Activated CD4-positive, alpha-beta T cell treated with anti-CD3 and anti-CD28 coated beads, Interleukin-2, amount 50 U/mL, for 24 hours (primary cell): ENCODE measurements at places on chromosomes 11 and 22.

- DNase-seq = no peak
Observed at GRCh38 chr11:130601141-130601540, 152.7 kb downstream of the ADAMTS15 start.

DNA sequence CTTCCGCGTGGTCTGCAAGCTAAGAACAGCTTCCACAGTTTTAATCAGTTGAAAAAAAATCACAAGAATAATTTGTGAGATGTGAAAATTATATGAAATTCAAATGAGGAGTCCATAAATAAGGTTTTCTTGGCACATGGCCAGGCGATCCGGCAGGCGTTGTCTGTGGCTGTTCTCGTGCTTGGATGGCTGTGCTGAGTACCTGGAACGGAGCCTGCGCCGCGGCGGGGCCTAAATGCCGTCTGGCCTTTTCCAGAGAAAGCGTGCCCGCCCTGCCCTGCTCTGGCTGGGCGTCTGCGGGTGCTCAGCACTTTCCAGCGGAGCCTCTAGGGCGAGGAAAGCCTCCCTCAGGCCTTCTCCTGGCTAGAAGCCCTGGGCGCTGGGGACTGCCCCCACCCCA lies 41.8 kb downstream of the OSBPL5 start:
- DNase-seq = no peak

DNA sequence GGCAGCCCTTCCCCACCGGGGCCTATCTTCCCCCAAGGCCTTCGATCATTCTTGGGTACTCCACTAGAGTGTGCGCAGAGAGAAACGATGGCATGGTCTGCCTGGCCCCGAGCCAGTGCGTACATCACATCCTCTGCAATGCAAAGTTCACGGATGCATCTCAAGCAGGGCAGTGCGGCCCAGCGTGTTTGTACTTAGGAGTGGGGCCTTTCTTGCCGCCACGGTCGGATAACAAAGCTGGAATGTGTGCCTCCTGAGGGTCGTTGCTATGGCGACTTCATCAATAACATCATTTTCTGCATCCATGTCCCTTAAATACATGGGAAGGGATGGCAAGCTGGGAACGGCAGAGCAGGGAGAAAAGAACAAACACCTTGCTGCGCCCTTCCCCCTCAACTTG lies 73.9 kb downstream of the SCUBE1 start:
- no peak for DNase-seq

DNA sequence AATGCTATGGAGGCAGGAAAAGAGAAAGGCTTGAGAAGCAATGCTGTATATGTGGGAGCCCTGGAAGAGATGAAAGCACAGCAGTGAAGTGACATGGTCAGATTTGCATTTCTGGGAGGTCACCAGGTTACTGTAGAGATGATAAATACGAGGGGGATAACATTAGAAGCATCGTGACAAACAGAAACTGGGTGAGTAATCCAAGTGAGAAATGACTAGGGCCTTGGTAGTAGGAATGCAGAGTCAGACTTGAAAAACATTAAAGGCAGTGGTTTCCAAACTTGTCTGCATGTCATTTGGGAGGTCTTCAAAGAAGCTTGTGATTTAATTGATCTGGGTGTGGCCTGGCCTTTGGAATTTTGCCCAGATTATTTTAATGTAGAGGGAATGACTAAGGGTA lies 43.9 kb downstream of the CCDC34 start:
- peak; percentile 8 for DNase-seq

DNA sequence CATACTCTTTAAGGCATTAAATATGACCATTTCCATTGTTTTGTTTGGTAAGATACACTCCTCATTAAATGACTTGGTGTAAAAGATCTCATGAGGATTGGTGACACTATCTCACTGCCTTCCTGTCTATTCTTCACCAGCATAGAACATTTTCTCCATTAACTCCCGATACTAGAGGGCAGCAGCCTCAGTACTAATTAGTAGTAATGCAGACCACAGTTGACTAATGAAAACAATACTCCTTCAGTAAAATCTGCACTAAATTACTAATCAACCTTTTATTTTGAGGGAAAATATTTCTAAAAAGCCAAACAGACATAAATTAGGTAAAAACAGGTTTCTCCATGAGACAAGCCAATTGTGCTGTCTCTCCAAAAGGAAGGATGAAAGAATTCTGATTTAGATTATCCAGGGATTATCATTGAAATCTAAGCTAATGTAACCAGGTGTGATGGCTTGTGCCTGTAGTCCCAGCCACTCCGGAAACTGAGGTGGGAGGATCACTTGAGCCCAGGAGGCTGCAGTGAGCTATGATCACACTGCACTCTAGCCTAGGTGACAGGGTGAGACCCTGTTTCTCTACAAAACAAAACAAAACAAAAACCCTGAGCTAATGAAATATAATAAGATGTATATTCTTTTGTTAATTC lies 9.4 kb downstream of the PGM2L1 start:
- peak; percentile 75 for DNase-seq

DNA sequence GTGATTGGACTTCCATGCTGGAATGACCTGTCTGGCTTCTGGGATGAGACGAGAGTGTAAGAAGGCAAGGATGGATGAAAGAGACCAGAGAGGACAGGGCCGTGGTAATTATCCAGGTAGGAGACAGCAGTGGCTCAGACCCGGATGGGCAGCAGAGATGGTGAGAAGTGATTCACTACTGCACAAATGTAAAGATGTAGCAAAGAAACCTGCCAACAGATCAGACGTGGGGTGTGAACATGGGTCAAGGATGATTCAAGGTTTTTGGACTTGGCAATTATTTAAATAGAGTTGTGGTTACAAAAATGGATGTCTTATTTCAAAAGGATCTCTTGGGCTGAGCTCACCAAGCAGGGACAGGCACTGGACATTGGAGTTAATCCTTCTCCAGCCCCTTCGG lies 32.7 kb downstream of the RIBC2 start:
- DNase-seq = no peak

- DNase-seq = no peak
Observed at GRCh38 chr22:42865536-42865935, 8.5 kb upstream of the ARFGAP3 start.

DNA sequence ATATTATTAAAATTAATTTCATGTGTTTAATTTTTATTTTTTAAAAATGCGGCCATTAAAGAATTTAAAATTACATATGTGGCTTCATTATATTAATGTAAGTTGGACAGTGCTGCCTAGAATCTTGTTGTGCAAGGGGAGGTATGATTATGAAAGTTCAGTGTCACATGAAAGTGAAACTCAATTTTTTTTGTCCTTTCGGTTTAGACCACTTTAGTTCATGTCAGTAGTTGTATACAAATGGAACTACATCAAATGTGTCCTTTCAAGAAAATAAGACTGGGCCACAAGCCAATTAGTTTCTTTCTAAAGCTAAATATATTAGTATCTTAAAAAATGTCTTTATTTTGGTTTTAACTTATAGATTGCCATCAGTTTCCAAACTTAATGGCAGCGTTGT lies 35.7 kb downstream of the TBCEL start:
- no peak for DNase-seq

DNA sequence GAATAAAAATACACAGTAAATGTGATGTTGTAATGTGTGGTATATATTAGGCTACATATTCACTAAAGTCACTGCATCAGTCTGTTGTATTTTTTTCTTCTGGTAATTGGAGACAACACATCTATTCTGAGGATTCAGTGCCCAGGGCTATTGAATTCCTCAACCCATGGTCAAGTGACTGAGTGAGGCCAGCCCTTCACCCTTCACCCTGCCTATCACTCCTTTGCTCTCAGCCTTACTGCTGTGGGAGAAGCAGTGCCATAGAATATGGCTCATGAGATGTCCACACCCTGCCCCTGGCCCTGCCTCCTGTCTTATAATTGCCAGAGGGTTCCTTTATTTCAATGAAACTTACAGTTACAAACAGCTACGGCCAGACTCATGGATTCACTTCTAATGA lies 295.6 kb downstream of the NTM start:
- DNase-seq = no peak

GRCh38 chr11:122103321-122103720 lies 12.7 kb downstream of the BLID start:
- DNase-seq = no peak

GRCh38 chr11:105588001-105588400 lies 21.9 kb upstream of the GRIA4 start:
- no peak for DNase-seq

DNA sequence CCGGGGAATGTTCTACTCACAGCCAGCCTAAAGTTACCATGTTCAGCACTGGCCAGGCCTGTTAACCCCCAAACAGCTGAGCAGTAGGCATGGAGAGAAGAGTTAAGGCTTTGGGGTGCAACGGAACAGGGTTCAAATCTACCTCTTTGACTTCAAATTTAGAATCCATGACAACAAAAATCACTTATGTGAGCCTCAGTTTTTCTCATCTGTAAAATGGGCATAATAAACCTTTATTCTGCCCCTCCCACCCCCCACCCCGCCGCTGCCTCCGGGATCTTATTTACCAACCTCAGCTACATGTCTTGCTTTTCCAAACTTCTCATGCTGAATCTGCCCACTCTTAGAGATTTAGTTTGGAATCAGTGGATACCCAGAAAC lies 112.8 kb upstream of the CRYBB3 start:
- DNase-seq = no peak

DNA sequence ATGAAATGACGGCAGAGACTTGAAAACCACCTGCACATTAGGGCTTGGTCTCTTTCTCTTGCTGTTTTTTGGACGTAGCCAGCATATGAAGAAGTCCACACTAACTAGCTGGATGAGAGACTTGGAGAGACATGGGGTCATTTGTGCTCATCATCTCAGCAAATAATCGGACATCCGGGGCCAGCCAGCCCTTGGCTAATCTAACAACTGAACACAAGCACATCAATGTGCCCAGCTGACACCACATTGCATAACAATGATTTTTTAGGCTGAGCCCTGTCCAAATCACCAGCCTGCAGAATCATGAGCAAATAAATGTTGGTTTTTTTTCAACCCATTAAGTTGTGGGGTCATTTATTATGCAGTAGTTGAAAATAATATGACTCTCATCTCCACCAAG lies 460.3 kb upstream of the LARGE1 start:
- DNase-seq = no peak

- DNase-seq = no peak
Observed at GRCh38 chr11:12467610-12468009, 90.2 kb downstream of the PARVA start.

DNA sequence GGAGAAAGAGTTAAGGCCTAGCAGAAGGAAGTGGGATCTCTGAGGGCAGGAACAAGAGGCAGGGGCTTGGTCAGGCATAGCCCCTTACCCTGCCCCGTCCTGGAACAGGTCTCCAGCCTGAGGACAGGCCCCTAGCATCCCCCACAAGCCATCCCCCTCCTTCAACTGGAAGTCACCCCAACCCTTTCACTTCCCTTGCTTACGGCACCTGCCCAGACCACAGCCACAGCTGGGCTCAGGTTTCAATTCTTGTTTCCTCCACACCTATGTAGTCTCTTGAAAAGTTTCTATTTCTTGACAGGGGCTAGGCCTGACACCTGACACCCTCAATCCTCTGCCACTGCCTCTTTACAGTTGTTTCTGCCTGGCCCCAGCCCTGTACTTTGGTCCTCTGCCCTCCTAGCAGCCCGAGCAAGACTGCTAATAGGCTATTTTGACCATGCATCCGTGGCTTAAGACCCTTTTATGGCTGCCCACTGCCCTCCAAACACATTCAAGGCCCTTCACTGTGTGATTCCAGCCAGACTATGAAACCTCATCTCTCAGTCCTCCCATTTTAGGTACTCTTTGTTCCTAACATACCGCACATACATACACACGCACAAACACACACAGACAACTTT lies 10.9 kb upstream of the FCHSD2 start:
- peak; percentile 17 for DNase-seq

DNA sequence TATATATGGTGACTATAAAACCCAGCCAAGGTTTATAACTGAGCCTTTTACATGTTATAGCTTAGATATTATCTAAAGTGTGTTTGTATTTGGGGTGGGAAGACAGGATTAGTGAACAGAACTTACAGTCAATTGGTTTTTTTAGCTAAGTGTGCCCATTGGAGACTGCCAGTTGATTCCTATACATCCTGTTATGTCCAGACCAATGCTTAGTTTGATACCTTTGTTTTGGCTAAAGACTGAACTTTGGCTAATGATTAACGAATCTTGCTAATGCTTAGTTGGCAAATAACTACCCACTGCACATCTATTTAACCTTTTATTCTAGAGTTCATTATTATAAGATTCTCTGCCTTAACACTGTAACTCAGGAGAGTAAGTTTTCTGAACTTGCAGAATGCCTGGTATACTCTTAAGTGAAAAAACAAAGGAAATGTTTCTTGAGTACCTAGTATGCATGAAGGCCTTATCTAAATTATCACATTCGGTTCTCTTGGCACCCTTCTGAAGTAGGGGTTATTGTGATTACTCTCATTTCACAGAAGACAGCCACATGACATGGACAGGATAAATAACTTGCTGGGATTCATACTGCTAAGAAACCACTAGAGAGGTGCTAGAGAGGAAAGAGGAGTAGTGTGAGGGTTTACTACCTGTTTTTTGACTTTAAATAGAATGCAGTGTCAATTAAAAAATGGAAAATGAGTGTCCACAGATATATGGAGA lies 54.0 kb downstream of the KREMEN1 start:
- DNase-seq = no peak

DNA sequence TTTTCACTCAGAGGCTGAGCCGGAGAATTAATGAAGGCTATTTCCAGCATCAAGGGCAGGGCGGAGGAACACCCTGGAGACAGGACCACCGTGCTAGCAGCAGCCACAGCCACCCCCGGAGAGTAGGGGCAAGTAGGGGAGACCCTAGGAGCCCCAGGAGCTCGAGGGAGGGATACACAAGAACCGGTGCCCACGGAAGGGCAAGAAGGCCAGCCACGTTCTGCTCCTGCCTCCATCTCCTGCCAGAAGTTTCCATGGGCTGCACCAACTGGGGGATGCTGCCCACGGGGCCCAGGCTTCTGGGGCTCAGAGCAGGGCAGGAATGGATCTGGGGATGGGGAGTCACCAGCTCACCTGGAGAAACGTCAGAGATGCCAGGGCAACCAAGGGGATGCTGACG lies 626.8 kb downstream of the TBC1D22A start:
- DNase-seq = no peak

- DNase-seq = no peak
Observed at GRCh38 chr22:48820481-48821345, 1007.0 kb downstream of the BRD1 start.

DNA sequence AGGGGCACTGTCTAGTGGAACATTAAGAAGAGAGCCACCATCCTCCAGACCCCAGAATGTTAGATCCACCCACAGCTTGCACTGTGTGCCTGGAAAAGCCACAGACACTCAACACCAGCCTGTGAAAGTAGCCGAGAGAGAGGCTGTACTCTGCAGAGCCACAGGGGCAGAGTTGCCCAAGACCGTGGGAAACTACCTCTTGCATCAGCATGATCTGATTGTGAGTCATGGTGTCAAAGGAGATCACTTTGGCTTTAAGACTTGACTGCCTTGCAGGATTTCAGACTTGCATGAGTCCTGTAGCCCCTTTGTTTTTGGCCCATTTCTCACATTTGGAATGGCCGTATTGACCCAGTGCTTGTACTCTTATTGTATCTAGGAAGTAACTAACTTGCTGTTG lies 115.9 kb upstream of the CCDC179 start:
- no peak for DNase-seq

DNA sequence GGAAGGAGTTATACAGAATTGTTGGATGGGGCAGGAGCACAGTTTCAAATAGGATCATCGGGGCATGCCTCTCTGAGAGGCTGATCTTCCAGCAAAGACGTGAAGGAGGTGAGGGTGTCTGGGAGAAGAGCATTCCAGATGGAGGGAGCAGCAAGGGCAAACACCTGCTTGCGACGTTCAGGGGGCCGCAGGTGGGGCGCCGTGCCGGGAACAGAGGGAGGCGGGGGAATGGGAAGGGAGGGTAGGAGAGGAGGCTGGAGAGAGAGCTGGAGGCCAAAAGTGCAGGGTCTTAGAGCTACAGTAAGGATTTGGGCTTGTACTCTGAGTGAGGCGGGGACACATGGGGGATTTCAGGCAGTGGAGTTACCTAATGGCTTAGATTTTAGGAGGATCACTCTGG lies 13.6 kb downstream of the APOL5 start:
- no peak for DNase-seq
